ENCODE measurements at places on chromosomes 7 and 10. TPM values are rescaled to one million over a fixed set of nuclear protein-coding genes. Genes with fewer than 3 reads are reported as not detected.

DNA sequence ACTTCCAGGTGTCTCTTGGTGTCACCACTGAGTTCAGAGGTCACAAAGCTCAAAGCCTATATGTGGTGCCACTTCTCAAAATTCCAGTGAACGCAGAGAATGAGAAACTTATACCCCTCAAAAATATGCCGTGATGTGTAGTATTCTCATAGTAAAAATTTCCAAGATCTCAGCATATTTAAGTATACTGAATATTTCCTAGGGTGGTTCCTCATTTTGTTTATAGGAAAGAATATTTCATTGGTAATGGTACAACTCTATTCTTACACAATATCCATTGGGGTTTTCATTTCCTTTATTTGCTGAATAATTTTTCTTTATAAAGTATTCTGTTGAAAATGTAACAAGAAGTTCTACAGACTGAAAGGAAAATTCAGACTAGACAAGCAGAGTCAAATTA, 58.9 kb upstream of the ADO start:
- DNase-seq: no peak

- no peak for DNase-seq
These were observed 33.4 kb upstream of the SH2D4B start for GRCh38 chr10:80504158-80504811.

DNA sequence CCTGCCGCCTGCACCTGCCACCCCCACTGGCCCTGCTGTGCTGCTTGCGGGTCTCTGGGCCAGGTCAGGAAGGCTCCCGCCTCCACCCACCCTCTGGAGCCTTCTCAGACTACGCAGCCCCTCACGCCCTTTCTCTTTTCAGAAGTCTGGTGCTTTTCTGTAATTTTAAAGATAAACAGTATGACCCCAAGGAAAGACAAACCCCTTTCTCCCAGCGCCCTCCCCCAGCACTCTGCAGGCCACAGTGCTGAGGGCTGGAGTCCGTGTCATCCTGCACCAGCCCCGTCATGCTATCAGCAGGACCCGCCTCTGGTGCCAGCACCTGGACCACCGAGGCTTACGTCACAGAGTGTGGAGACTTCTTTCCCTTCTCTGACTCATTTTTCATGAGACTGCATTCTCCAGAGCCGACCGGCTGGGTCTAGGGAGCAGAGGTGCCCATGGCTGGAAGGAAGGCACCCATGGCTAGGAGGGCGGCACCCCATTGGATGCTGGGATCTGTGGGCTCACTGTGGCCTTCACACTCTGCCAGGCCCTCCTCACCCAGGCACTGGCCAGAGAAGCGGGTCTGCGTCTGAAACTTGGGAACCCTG, 53.4 kb downstream of the CFAP46 start:
- DNase-seq: no peak

- no peak for DNase-seq
These were observed 49.8 kb upstream of the FAM133B start for GRCh38 chr7:92639966-92640365.

GRCh38 chr10:132746801-132747625, 38.9 kb downstream of the NKX6-2 start:
- no peak for DNase-seq

- peak; percentile 78 for DNase-seq
These were observed 177.9 kb downstream of the SKAP2 start for GRCh38 chr7:26686448-26686981.

DNA sequence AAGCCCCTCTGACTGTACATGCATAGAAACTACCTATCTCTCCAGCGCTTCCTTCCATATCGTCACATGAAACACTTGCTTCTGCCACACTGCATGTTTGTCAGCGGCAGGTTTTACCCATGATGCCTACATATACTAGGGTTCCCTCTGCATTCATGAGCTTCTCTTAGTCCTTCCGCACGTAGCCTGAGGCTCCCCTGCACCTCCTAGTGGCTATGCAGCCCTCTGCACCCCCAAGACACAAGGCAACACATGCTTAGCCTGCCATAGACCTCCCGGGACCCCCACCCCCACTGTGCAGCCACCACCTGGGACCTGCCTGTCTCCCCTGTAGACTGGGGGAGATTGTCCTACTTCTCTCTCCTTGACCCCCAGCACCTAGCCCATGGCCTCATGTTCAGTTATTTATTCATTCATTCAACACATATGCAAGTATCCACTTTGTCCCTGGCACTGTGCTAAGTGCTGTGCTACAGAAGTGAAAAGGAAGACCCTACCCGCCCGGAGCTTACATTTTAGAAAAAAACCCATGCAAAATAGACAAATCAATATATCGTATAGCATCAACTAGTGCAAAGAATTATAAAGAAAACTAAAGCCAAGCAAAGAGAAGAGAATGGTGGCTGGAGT, 23.5 kb downstream of the TMEM273 start:
- DNase-seq: no peak

- no peak for DNase-seq
These were observed 76.6 kb downstream of the CYP26A1 start for GRCh38 chr10:93150289-93150688.

DNA sequence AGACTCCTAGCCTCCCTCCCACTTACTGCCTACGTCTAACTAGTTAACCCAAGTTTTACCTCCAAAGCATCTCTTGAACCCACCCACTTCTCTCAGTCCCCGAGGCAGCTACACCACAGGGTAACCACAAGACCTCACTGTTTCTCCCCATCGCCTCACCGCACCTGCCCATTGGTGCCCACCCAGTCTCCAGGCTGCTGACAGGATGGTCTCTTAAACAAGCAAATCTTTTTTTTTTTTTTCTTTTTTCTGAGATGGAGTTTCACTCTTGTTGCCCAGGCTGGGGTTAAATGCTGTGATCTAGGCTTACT, 47.0 kb downstream of the DENND2A start:
- no peak for DNase-seq

GRCh38 chr7:6162331-6162620, 110.1 kb downstream of the CYTH3 start:
- DNase-seq: no peak

- no peak for DNase-seq
These were observed 194.1 kb downstream of the FANK1 start for GRCh38 chr10:126090443-126090842.

GRCh38 chr7:80623503-80624252, 14.8 kb upstream of the CD36 start:
- DNase-seq: no peak

DNA sequence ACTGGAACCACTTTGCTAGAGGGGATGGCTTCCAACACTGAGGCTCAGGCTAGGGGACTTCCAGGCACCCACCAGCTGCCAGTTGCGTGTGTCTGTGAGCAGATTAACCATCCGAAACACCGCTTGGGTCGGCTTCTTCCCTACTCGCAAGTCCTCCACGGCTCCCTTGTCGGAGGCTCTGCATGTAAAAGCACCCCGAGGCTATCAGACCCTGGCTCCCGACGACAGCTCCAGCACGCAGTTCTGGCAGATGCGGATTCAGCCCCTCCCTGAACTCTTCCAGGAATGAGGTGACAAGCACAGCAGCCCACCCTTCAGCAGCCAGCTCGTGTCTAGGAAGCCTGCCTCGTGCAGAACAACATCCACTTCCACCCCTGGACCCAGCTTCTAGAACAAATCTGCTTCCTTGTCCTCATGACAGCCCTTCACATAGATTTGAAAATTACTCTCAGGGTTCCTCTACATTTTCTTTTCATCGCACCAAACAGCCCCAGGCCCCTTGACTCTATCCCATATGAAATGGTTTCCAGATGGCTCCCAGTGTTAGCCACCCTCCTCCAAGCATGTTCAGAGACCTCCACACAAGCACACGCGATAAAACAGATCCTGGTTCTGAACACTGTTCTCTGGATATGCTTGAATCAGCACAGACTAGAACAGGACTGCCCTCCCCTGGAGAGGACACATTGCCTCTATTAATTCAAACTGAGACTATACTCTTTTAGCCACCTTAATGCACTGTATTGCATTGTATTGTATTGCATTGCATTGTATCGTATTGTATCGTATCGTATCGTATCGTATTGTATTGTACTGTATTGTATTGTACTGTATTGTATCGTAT, 44.6 kb downstream of the SLIT1 start:
- DNase-seq: no peak

DNA sequence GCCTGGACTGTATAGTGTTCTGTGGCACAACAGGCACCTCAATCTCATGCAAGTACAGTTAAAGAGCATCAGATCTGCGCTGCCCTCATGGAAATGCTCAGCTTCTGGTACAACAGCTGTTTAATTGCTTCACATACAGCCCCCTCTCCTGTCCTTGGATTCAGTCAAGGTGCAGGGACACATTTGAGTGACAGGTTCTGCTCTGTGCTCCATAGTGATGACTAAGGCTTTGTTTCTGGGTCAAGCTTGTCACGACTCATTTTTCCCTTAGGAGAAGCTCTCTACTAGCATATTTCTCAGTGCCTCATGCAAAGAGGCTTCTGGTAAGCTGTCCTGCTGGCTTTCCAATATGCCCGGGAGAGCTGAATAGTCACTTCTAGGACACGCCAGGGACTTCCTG, 26.8 kb upstream of the MYO3A start:
- DNase-seq: no peak

DNA sequence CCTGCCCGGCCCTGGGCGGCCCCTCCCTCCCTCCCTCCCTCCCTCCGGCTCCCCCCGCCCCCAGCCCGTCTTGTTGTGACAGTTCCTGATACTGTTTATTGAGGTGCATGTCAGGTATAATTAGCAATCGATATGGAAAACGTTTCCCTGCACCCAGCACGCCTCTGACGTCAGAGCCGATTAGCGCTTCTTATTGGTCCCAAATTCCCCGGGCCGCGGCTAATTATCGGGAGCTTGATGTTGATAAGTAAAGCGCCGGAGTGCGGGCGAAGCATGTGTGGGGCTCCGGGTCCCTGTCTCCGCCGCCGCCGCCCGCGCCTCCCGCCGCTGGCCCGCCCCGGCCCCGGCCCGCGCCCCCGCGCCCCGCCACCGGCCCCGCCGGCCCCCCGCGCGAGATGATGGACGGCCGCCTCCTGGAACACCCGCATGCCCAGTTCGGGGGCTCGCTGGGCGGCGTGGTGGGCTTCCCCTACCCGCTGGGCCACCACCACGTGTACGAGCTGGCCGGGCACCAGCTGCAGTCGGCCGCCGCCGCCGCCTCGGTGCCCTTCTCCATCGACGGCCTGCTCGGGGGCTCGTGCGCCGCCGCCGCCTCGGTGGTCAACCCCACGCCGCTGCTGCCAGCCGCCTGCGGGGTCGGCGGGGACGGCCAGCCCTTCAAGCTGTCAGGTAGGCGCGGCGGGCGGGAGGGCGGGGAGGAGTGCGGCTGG, at the start of gene UNCX:
Gene UNCX (plus strand): TSS at position 250 of the 710 bp plus-strand sequence. CDS start 146 bp downstream, at position 396.
- no peak for DNase-seq

GRCh38 chr10:102644066-102644645, at the start of gene TRIM8:
TSS of gene TRIM8 (plus strand) at chr10:102644479. CDS start at chr10:102644618, 139 bp downstream.
- no peak for DNase-seq

GRCh38 chr7:157785486-157786186, 448.8 kb downstream of the DNAJB6 start:
- DNase-seq: no peak

The FBXO24 gene
- polyA plus RNA-seq: 0.29 TPM

The LBX1 gene
- polyA plus RNA-seq: not detected

The CBLL1 gene
- polyA plus RNA-seq: 18.0 TPM

The SLC26A3 gene
- not detected for polyA plus RNA-seq

The NCF1 gene
- polyA plus RNA-seq: not detected

The VPS37D gene
- 1.8 TPM for polyA plus RNA-seq

The AKR1C8 gene
- polyA plus RNA-seq: not detected

The ATP6V0A4 gene
- not detected for polyA plus RNA-seq

The COL13A1 gene
- 13.1 TPM for polyA plus RNA-seq
